Pancreas (tissue), 10 donors: ENCODE measurements at places on chromosomes 5 and 9. TPM values are rescaled to one million over a fixed set of nuclear protein-coding genes. Genes with fewer than 3 reads are reported as not detected.

DNA sequence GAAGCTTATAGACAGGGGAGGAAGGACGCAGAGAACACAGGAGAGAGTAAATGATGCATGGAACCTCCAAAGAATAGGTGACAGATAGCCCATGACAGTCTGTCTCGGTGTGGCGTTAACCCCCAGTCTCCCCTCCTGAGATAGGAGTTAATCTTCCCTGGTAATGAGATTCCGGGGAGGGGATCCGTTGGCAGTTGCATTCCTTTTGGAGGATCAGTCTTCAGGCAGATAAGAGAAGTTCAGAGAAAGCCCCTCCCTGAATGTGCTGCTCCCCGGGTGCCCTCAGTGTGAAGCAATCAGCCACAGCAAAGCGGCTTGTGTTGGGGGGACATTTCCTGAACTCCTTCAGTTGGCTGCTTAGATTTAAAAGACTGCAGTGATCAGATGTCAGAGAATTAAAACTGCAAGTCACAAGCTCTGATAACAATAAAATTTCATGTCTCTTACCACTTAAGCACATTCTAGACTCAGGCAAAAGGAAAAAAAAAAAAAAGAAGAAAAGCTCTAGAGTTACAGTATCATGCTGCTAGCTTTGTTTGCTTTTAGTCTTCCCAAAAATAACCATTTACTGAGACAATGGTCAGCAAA lies 121.1 kb downstream of the EGFLAM start:
- DNase-seq, result no peak

DNA sequence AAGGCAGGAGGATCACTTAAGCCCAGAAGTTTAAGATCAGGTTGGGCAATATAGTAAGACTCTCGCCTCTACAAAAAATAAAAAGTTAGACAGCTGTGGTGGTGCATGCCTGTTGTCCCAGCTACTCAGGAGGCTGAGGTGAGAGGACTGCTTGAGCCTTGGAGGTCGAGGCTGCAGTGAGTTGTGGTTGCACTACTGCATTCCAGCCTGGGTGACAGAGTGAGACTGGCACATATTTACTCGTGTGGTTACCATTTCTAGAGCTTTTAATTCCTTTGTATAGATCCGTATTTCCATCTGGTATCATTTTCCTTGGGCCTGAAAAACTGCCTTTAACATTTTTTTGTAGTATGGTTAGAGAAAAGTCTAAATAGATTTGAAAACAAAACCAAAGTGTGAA lies 7.8 kb downstream of the IL6ST start:
- DNase-seq, result no peak

DNA sequence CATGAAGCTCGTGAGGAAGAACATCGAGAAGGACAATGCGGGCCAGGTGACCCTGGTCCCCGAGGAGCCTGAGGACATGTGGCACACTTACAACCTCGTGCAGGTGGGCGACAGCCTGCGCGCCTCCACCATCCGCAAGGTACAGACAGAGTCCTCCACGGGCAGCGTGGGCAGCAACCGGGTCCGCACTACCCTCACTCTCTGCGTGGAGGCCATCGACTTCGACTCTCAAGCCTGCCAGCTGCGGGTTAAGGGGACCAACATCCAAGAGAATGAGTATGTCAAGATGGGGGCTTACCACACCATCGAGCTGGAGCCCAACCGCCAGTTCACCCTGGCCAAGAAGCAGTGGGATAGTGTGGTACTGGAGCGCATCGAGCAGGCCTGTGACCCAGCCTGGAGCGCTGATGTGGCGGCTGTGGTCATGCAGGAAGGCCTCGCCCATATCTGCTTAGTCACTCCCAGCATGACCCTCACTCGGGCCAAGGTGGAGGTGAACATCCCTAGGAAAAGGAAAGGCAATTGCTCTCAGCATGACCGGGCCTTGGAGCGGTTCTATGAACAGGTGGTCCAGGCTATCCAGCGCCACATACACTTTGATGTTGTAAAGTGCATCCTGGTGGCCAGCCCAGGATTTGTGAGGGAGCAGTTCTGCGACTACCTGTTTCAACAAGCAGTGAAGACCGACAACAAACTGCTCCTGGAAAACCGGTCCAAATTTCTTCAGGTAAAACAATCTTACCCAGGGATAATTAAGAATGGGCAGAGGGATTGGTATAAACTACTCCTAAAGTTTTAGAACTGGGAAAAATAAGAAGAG lies 12.9 kb downstream of the ITGA1 start:
- peak; percentile 71 for DNase-seq

DNA sequence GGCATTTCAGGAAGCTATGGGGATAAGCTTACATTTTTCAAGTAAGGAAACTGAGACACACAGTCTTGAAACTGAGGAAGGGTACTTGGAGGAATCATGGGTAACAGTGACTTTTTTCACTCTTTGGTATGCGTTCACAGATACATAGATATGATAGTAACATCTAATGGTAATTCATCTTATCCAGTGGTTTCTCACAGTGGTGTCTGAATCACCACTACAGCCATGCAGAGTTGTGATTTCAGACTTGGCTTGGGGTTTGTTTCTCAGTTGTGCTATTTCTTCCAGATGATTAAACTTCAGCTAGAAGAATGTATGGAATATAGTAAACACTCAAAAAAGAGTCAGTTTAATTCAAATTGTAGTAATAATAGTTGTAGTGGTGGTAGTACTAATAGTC lies 239.1 kb upstream of the NUDT12 start:
- DNase-seq, result no peak

DNA sequence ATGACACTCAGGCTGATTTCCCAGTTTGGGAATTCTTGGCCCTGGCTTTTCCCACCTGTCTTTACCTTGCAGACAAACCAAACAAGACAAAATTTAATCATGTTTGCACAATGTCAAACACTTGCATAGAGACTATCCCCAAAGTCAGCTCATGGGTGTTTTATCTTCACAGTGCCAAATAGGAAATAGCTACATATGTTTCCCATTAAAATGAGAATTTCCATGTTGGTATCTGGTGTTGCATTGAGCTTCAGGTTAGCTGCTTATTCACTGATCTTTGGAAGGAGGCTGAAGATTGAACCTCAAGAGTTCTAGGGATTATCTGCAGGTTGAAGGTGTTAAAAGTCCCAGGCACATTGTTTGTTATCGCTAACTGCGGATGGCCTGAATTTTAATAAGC lies 19.5 kb downstream of the MAP1B start:
- DNase-seq, result no peak

CKS2 gene
- total RNA-seq, result 2.7 TPM

GCNT4 gene
- 2.7 TPM for total RNA-seq

DNA sequence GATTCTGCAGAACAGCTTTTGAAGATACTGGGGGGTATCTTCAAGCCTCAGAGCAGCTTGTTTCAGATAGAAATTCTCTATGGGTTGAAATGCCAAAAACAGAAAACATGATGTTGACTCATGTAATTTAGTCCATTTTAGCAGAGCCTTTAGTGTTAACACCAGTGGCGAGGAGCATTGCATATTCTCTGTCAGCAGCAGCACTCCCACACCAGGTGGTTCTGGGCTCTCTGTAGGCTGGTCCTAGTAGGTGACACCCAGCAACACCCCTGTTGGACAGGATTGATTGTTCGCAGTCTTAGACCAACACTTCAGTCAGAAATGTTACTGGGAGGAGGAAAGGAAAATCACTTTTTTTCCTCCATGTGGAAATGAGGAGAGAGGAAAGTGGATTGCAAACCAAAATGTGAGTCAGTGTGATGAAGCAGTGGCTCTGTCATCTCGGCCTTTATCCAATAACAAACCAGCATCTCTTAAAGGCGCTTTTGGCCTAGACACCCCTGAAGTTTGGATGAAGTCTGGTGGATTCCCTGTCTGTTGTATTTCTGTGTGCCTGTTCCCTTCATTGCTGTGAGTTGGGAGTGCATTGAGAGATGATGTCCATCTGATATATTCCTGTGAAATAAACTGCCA lies 16.8 kb downstream of the SLC46A2 start:
- no peak for DNase-seq

- DNase-seq, result no peak
Measured at GRCh38 chr5:175060257-175060656, 335.9 kb downstream of the MSX2 start.

DNA sequence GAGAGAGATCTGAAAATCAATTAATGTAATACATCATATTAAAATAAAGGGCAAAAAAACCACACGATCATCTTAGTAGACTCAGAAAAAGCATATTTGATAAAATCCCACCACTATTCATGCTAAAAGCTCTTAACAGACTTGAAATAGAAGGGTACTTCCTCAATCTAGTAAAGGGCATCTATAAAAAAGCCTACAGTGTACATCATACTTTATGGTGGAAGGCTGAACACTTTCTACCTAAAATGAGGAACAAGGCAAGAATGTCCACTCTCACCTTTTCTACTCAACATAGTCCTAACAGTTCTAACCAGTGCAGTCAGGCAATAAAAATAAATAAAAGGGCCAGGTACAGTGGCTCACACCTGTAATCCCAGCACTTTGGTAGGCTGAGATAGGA lies 38.9 kb downstream of the POLK start:
- no peak for DNase-seq

DNA sequence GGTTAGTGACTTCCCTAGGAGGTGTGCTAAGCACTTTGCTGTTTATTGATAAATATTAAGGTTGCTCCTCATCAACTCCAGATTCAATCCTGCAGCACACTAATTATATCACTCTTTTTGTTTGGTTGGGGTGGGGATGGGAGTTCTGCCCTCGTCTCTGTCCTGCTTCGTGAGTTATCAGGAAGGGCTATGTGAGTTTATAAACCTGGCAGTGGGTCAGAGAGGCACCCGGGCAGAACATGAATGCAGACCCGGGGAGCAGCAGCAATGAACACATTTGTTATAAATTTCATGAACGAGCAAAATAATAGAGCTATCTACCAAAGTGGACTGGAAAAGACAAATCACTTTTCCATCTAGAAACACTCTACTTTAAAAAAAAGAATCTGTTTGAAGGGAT lies 125.5 kb upstream of the WWC1 start:
- DNase-seq, result no peak

ST6GALNAC6 gene
- total RNA-seq, result 20.7 TPM

GRCh38 chr9:83106772-83107171 lies 43.8 kb upstream of the RASEF start:
- DNase-seq, result no peak

DNA sequence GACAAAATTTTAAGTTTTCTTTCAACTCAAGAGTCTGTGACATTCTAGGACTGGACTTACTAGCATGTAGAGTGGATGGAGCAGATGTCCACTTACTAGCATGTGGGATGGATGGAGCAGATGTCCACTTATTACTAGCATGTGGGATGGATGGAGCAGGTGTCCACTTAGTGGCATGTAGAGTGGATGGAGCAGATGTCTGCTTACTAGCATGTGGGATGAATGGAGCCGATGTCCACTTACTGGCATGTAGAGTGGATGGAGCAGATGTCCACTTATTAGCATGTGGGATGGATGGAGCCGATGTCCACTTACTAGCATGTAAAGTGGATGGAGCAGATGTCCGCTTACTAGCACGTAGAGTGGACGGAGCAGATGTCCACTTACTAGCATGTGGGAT lies 2.4 kb downstream of the SLC36A1 start:
- no peak for DNase-seq

DNA sequence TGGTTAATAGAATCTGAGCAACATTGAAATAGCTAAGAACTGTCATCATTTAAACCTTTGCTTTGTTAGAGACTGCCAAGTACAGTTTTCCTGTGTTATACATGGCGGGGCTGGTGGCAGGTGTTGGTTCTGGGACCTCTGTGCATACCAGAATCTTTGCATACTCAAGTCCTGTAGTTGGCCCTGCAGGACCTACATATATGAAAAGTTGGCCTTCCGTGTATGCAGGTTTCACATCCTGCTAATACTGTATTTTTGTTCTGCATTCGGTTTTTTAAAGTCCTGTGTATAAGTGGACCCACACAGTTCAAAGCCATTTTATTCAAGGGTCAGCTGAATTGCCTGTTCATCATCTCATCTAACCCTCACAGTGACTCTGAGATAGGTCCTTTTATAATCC lies 36.4 kb downstream of the LARP1 start:
- DNase-seq, result no peak

- no peak for DNase-seq
Measured at GRCh38 chr5:171419688-171420430, 412 bp downstream of the FGF18 start.

GRCh38 chr5:164090358-164090757 lies 584.9 kb downstream of the MAT2B start:
- no peak for DNase-seq

MZB1 gene
- total RNA-seq, result not detected

- no peak for DNase-seq
Measured at GRCh38 chr5:165134155-165134554, 1628.7 kb downstream of the MAT2B start.

DNA sequence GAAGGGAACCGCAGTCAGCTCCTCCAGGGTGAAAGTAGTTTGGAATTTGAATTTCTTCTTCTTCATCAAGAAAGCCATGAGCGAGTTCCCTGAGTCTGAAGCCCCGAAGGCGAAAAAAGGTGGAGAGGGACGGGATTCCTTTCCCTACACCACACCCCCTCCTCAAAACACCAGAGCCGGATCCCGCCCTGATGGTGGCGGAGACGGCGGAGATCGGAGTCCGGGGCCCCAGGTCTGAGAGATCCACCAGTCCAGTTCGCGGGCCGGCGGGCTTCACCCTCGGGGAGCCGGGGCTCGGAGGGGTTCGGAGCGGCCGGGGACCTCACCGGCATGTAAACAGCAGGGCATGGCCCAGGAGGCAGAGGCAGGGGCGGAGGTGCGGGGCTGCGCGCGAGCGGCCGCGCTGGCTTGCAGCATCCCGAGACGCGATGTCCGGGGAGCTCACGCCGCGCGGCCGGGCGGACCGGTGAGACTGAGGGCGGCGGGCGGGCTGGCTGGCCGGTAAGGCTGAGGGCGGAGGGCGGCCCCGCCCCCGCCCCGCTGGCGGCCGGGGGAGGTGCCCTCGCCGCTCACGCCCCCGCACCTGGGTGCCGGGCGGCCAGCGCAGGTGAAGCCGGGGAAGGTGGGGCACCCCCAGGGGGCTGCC lies 606 bp downstream of the EEIG1 start:
- peak; percentile 66 for DNase-seq

- DNase-seq, result no peak
Measured at GRCh38 chr9:109295221-109296130, 25.4 kb downstream of the EPB41L4B start.

DNA sequence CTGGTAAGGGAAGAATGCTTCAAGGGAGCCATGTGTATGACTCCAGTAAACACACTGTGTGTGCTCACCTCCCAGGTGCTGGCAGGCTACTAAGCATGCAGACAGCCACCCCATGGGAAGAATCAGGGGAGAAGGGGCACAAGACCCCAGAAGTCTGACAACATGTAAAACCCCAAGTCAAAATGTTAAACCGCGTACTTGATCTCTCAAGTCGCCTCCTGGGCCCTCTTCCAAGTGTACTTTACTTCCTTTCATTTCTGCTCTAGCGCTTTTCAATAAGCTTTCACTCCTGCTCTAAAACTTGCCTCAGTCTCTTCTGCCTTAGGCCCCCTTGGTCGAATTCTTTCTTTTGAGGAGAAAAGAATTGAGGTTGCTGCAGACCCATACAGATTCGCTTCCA lies 31.3 kb downstream of the DAPK1 start:
- DNase-seq, result no peak

PIP5K1B gene
- total RNA-seq, result 6.1 TPM

ZNF883 gene
- total RNA-seq, result 1.5 TPM

ADAMTSL1 gene
- 0.35 TPM for total RNA-seq

TMEM203 gene
- 13.8 TPM for total RNA-seq

GRCh38 chr5:117943541-117943940 lies 1044.8 kb downstream of the DTWD2 start:
- no peak for DNase-seq

- DNase-seq, result no peak
Measured at GRCh38 chr5:176748073-176748966, 62.0 kb upstream of the UNC5A start.
